Glomerular endothelial cell (primary cell): ENCODE measurements at places on chromosomes 4 and X.

GRCh38 chrX:115017455-115017854 is at the start of gene IL13RA2:
Gene IL13RA2 (minus strand): TSS chrX:115017616. CDS start chrX:115017269, 347 bp downstream.
- DNase-seq = no peak

DNA sequence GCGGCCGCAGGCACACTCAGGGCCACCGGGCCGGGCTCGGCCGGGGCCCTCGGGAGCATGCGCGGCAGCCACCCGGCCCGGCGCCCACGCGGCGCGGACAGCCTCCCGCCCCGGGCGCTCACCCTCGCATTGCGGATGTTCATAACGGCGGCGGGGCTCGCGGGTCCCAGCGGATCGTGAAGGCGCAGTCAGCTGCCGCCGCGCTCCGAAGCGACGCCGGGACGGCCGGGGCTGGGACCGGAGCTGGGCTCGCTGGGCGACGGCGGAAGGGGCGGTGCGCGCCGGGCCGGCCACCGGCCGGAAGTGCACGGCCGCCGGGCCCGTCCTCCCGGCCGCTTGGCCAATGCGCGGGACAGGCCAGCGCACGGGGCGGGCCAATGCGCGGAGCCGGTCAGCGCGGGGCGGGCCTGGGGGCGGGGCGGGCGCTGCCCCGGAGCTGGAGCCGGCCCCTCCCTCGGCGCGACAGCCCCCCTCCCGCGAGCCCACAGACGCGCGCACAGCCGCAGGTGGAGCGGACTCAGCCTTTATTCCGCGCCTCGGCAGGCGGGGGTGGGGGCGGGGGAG is at the start of gene NAA10:
Gene NAA10 (minus strand): TSS at position 276 of the 564 bp plus-strand sequence. CDS start 133 bp downstream, at position 143.
- no peak for DNase-seq

DNA sequence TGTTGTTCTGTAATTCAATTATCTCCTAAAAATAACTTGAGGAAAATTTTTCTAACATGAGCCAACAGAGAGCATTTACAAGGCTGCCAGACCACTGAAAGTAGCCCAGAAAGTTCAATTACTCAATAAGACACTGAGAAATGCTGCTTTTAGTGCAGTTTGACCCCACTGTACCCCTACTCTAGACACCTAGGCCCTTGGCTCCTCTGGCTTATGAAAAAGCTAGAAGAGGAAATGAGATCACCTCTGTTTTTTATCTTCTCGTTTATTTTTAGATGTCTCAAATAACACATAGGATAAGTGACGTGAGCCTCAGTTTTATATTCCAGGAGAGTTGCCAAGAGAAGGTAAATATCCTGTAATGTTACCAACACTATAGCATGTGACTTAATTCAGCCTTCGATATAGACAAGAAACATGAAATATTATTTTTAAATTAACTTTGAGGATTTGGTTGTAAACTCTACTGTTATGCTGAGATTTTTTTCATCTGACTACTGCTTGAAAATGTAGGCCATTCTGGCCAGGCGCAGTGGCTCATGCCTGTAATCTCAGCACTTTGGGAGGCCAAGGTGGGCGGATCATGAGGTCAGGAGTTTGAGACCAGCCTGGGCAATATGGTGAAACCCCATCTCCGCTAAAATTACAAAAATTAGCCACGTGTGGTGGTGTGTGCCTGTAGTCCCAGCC is 24.4 kb downstream of the TNIP3 start:
- DNase-seq = no peak

DNA sequence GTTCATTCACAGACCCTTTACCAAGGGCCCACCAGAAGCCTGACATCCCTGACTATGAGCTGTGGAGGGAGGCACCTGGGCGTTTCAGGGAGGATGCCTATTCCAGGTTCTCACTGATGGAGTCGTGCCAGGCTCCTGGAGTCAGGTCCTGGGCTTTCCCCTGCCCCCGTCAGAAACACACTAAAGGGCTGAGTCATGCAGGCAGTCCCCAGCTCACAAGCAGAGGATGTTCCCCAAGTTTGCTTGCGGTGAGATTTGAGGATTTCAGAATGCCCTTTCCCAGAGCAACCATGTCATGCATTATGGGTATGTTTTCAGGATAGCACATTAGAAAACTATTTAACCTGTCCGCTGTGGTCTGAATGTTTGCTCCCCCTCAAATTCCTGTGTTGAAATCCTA is 45.2 kb downstream of the FHDC1 start:
- no peak for DNase-seq

- DNase-seq = no peak
These were observed 111.3 kb downstream of the SHROOM3 start for GRCh38 chr4:76546327-76546726.

DNA sequence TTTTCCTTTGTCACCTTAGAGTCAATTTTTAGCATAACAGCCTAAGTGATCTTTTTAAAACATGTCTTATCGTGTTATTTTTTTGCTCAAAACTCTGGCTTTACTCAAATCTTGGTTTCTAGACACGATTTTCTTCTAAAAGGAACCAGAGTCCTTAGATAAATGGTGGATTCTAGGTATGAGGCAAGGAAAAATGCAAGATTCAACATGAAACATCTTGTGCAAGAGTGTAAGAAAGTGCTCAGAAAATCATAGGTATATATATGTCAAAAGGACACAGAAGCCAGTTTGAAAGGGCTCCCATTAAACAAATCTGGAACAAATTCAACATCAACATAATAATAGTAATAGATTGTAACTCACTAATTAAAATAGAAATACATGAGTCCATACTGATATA is 8.1 kb upstream of the ADGRG4 start:
- no peak for DNase-seq

DNA sequence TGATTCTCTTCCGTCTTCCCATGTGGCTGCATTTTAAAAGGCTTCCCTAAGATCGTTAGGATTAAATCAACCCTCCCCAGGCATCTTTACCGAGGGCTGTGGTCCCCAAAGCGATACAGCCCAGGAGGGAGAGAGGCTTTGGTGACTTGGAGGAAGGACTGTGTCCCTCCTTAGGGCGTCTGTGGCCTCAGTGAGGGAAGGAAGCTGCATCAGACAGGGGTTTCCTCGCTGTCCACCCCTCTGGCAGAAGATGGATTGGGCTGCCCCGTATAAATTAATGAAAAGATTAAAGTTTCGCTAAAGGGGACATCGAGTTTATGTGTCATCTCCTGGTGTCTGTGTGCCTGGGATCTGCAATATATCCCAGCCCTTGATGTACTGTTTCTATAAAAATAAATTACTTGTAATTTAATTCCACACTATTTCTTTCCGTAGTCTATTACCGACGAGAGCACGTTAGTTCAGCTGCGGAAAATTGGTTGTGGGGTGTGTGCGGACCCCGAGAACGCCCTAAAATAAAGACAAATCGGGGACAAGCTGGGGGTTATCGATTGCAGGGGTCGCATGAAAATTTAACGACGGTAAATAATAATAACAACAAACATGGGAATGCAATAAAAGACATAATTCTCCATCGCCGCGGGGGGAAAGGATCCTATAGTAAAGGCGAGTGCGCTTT is 6.5 kb downstream of the SHOX start:
- DNase-seq = no peak

GRCh38 chrX:853304-853703 is 222.7 kb downstream of the SHOX start:
- DNase-seq = no peak

GRCh38 chrX:40446921-40447320 is 133.8 kb upstream of the ATP6AP2 start:
- no peak for DNase-seq

DNA sequence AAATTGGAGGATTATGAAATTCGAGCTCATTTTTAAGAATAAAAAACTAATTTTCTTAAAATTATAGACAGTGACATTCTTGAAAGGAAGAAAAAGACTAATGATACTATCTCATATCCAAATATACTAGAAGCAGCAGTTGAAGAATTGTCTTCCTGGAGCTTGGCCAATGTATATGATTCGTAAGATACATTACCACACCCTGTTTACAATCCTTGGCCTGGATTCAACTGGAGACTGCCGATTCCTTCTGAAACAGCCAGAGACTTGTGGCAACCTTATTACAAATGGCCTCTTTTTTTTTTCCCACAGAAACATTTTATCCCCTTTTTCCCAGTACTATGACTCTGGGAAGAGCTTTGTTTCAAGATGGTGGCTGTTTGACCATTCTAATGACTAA is 571.2 kb upstream of the FAT1 start:
- DNase-seq = no peak

- no peak for DNase-seq
These were observed 161.1 kb downstream of the TRIML1 start for GRCh38 chr4:188300385-188300784.

GRCh38 chr4:94680176-94680862 is 77.4 kb upstream of the BMPR1B start:
- no peak for DNase-seq

- peak; percentile 83 for DNase-seq
These were observed 54.8 kb downstream of the C4orf51 start for GRCh38 chr4:145734576-145735346.

DNA sequence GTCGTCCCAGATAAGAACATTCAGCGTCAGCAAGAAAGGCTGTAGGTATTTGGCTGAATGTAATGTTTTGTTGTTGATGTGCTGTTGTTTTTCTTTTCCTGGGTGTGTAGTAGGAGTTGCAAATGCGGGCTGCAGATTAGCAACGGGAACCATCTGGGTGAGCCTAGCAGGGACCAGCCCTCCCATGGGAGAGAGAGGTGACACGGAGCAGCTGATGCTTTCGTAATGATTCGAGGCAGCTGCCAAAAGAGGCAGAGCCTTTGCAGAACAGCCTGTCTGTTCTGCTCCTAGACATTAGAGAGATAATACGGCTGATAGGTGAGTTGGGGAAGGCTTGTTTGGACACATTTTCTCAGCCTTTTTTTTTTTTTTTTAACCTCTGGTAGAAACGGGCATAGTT is 25.3 kb downstream of the ARSF start:
- no peak for DNase-seq

- no peak for DNase-seq
These were observed 266.6 kb downstream of the ZNF674 start for GRCh38 chrX:46278572-46278971.

DNA sequence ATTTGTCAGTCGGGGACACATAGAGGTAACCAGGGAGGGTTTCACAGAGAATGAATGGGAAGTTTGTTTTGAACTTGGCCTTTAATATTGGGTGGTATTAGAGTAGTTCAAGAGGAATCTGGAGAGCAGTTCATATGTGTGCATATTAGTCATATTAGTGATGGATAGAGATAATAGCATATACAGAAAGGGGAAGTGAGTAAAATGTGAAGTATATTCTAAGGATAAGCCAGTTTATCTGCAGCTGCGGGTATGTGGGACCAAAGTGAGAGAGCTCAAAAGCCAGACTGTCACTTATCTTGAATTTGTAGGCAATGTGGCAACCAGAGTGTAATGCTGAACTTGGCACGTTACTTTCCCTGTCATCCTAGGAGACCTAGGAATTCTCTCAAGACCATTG is 169.9 kb downstream of the AFF2 start:
- DNase-seq = no peak

DNA sequence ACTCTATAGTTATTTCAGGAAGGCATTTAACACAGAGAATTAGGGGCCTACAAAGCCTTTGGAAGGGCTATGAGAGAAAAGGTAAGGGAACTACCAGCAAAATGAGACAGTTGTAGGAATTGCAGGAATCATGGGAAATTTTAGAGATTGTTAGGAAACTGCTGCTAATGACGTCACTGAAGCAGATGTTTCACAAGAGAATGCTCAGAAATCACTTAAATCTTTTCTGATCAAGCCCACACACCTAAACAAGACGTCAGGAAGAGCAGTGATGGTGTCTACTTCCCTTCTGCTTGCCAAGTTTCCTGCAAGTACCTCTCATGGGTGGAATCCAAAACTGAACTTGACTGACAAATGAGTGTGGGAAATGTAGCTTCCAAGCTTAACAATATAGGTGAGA is 5.1 kb downstream of the OR13H1 start:
- no peak for DNase-seq

- DNase-seq = no peak
These were observed 28.5 kb upstream of the COX18 start for GRCh38 chr4:73098016-73098415.

GRCh38 chrX:118182681-118183080 is 66.1 kb upstream of the KLHL13 start:
- no peak for DNase-seq

DNA sequence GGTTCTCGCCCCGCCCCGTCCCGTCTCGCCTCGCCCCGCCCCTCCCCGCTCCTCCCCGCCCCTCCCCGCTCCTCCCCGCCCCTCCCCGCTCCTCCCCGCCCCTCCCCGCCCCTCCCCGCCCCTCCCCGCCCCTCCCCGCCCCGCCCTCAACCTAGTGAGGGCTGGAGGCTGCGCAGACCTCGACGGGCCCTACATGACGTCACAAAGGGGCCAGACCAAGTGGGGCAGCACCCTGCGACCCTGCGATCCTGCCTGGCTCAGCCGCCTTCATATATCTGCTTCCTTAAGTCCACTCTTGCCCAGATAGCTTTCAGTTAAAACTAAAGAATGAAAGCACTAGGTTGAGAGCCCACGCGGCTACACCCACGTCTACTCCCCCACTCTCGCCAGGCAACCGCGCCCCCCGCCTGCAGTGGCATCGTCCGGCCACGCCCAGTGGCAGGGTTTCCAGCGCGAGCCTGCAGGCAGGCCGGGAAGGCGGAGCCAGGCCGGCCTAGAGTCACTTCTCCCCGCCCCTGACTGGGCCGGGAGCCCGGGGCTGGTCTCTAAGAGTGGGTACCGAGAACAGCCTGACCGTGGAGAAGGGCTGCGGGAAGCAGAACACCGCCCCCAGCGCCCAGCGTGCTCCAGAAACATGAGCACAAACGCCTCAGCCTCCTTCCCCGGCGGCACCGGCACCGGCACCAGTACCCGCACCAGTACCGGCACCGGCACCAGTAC is 1.5 kb upstream of the MAOA start:
- DNase-seq = peak; percentile 44

DNA sequence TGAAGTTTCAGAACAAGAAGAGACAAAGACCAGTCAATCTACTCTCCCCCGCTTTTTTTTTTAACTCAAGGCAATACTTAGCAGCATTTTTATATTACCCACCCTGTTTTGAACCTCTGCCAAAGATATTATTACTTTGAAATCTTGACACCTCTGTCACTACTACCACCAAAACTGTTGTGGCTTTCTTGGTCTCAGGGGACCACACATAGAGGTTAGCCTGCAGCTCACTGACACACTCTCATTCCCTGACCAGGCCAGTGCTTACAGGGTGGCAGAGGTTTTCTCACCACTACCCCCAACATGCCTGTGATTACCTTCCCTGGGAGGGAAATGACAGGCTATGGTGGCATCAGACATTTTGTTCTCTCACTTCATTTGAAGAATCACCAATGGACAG is 137.4 kb upstream of the STIM2 start:
- DNase-seq = no peak

GRCh38 chrX:135489542-135489941 is 30.9 kb upstream of the INTS6L start:
- no peak for DNase-seq

GRCh38 chrX:97605271-97605670 is 721.6 kb downstream of the RPA4 start:
- DNase-seq = no peak

GRCh38 chr4:71259911-71260331 is 78.9 kb upstream of the SLC4A4 start:
- DNase-seq = peak; percentile 22

- DNase-seq = no peak
These were observed 13.8 kb downstream of the SH3BP2 start for GRCh38 chr4:2806390-2807355.
